ENCODE measurements at places on chromosomes 1 and 21.

GRCh38 chr1:231248778-231249177, 7.8 kb downstream of the GNPAT start:
- no peak for DNase-seq

DNA sequence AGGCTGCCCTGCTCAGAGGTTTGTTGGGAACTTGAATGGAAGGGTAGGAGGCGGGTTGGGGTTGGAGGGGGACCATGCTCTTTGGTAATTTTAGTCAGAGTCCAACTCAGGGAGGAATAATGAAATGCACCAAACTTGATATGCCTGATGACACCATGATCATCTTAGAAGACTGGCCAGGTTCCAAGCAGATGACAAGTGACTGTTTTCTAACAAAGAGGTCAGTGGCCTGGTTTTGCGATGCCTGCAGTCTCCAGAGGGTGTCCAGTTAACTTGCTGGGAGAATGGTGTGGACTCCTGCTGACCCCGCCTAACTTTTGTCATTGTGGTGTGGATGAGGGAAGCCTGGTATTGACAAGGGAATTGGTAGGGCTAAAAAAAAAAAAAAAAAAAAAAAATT, 12.4 kb downstream of the VANGL1 start:
- DNase-seq: no peak

DNA sequence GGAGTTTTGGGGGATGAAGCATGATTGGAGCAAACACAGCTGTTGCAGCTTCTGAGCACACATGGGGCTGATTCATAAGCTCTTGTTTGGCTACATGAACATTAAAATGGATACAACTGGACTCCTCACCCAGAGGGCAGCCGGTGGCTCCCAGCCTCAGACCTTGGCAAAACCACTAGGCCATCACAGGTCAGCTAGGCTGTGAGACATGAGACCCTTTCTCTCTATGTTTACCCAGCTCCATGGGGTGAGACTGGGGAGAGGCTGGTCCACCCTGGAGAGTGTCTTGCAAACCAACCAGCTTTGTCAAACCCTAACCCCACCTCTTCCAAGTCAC, 388.7 kb downstream of the PTPRU start:
- no peak for DNase-seq

DNA sequence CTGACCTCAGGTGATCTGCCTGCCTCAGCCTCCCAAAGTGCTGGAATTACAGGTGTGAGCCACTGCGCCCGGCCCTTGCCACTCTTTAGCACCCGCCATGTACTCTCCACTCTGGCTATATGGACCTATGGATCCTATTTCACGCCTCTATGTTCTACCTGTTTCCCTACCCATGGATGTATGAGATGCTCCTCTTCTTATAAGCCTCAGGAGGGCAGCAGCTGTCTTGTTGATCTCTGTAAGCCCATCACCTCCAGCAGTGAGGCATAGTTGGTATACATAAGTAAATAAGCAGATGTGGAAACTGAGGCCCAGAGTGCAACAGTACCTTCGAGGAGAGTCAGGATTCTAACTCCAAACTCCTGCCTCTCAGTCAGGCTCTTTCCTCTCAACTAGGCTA, 24.7 kb upstream of the ARTN start:
- peak; percentile 65 for DNase-seq

DNA sequence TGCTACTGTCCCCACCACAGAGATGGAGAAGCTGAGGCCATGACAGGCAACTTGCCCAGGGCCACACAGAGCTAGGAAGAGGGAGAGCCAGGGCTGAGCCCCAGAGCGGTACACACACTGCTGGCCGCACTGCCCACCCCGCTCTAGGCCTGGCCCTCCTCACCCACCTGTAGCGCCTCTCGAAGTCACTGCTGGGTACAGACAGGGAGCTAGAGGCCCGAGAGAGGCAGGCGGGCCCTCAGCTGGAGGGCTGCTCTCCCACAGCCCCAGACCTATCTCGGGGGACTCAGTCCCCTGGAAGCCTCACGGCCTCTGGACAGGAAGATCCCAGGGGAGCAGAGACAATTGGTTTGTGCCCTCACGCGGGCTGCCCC, 17.3 kb upstream of the PLEKHG5 start:
- no peak for DNase-seq

GRCh38 chr1:26041401-26041800, 4.5 kb downstream of the SLC30A2 start:
- DNase-seq: no peak

DNA sequence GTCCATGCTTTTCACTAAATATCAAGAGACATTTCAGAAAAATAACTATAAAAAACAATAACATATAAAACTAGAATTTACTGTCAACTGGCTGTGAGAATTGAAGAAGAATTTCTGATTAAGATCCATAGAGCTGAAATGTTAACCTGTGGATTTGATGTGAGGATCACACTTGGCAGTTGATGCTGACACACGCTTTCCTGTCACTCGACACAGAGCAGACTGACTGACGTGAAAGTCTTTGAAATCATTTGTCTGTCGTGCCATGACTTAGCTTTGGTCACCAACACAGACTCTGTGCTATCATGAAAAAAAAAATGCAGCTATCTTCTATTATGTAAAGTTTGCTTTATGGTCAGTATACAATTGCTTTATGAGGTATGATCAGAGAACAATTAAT, 706.0 kb upstream of the ZP4 start:
- DNase-seq: no peak

GRCh38 chr1:172547071-172547470, 14.1 kb downstream of the SUCO start:
- no peak for DNase-seq

DNA sequence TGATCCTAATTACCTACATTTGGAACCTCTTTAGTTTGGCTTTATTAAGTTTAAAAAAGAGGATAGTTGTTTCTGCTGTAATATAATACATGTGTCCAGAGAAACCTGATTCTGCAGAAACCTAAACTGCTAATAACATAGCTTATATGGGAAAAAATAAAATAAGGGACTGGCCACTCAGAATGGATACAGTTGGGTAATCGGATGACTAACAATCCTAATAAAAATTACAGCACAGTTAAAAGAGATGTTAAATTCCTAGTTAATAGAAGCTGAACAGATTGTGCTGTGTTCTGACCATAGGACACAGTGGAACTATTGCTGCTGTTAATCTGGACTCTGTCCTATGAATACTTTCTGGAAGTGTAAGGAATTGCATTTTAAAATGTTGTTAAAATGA, 16.0 kb downstream of the ARV1 start:
- no peak for DNase-seq

DNA sequence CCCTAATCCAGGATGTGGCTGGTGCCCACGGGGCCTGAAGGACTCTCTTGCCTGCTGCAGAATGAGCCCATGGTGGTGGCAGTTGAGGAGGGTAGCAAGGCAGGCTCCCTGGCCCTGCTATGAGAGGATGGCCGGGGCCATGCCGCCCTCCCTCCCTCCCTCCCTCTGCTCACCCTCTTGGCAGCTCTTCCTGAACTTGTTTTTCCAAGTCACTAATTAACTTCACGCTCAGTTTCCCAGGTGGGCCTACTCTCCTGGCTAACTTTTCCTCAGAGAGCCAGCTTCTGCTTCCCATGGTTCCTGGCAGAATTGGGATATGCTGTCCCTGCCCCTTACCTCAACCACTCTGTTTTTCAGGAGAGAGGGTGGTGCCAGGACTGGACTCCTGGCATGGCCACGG, 10.2 kb downstream of the KCNC4 start:
- no peak for DNase-seq

DNA sequence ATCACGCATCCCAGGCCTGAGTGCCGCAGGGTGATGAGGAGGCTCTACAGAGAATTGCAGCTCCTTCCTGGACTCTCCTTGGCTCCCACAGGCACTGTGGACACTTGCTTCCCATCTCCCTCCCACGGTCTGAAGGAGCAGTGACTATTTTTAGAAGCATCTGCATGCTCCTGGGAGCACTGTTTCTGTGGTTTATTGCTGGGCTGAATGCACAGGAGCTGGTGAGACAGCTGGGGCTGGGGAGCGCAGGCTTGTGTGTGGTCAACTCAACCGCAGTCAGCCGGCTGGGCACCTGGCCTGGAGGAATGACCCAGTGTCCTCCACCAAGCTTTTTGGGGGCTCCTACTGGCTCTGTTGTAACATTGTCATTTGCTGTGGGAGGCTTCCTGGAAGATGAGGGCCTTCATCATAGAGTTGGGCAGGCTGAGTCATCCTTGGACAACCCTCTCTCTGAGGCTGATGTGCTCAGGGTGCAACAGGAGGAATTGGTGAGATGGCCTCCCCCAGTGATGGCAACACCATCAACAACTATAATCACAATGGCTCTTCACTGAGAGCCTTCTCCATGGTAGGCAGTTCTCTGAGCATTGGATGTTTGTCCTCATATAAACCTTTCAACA, 1.7 kb downstream of the NFASC start:
- DNase-seq: no peak

Measured in NCI-H82 (cell line).